Mesothelial cell of epicardium (in vitro differentiated cells): ENCODE measurements at places on chromosomes 5 and 9. TPM values are rescaled to one million over a fixed set of nuclear protein-coding genes. Genes with fewer than 3 reads are reported as not detected.

Gene ANXA2R
- total RNA-seq, result 1.4 to 1.9 TPM (median 1.7 TPM) in 3 replicates

Gene PRR7
- 5.3 to 5.9 TPM (median 5.7 TPM) in 3 replicates for total RNA-seq

Gene OR13C8
- total RNA-seq, result not detected in 3 replicates

Gene ENG
- total RNA-seq, result 7.3 to 8.5 TPM (median 8.1 TPM) in 3 replicates

Gene EQTN
- 0.71 to 1.4 TPM (median 1.2 TPM) in 3 replicates for total RNA-seq

Gene FAM200C
- total RNA-seq, result 5.8 to 6.6 TPM (median 6.0 TPM) in 3 replicates

Gene SLC45A2
- total RNA-seq, result 0.45 to 0.63 TPM (median 0.62 TPM) in 3 replicates

Gene ALDH7A1
- total RNA-seq, result 111 to 119 TPM (median 111 TPM) in 3 replicates

Gene NRG2
- total RNA-seq, result 2.0 to 2.8 TPM (median 2.0 TPM) in 3 replicates

Gene CARTPT
- not detected in 3 replicates for total RNA-seq
